ENCODE measurements at places on chromosomes 1 and 21.
A peak's percentile ranks its signal among the peaks of the same experiment; 100 is the strongest.

GRCh38 chr1:236269439-236269838 is 12.3 kb downstream of the ERO1B start:
- no peak for DNase-seq

DNA sequence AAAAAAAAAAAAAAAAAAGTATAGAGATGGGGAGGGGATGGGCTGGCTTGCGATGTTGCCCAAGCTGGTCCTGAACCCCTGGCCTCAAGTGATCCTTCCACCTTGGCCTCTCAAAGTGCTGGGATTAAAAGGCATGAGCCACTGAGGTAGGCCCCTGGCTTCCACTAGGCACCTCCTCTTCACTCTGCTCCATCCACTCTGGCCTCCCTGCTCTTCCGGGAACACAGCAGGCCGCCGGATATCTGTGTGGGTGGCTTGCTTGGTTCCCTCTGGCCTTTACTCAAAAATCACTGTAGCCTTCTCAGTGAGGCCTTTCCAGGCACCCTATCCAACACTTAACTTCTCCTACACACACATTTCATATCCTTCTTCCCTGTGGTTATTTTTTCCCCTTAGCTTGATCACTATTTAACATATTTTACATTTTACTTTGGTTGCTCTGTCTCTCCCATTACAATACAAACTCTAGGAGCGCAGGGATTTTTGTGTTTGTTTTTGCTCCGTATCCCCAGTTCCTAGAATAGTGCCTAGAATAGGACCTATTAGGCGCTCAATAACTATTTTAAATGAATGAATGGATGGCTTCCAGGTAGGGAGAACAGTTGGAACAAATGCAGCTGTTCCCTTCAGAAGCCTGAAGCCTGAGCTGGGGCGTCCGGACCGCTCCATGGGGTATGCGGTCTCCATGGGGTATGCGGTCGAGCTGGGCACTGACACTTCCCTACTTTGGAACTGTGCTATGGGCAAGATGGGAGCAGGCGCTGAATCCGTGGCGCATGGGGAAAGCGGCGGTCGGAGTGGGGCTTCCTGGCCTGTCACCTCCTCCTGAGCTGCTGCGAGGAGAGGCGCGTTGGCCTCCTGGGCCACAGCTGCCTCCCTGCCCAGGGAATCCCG is 46.7 kb downstream of the H3-3A start:
- DNase-seq = no peak

DNA sequence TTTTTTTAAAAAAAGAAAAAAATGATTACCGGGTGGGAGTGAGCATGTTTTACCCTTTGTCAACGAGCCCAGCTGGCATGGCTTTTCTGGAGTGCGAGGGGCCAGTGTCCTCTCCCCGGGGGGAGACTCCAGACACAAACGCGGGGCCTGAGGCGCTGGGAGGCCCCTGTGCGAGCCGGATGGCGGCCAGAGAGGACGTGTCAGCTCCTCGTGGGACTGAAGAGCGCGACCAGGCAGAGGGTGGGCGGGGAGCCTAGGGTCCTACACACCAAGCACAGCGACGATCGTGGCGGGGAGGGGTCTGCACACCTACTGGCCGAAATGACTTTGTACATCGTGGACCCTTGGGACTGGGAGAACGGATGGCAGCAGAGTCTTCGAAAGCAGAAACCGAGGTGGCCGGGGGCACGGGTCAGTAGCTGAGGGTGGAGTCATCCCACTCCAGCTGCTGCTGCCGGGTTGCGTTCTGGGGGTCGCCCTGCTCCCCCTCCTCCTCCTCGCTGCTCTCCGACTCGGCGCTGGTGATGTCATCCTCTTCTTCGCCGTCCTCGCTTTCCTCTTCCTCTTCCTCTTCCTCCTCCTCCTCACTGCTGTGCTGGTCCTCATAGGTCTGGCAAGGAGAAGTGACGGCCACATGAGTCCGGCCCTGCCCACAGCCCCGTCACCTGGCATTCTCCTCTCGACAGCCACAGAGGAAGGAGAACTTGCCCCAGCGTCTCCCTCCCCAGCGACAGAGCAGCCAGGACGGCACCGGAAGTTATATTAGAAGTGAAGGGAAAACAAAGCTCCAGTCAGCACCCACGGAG is 78.8 kb downstream of the PIK3CD start:
- DNase-seq = no peak

DNA sequence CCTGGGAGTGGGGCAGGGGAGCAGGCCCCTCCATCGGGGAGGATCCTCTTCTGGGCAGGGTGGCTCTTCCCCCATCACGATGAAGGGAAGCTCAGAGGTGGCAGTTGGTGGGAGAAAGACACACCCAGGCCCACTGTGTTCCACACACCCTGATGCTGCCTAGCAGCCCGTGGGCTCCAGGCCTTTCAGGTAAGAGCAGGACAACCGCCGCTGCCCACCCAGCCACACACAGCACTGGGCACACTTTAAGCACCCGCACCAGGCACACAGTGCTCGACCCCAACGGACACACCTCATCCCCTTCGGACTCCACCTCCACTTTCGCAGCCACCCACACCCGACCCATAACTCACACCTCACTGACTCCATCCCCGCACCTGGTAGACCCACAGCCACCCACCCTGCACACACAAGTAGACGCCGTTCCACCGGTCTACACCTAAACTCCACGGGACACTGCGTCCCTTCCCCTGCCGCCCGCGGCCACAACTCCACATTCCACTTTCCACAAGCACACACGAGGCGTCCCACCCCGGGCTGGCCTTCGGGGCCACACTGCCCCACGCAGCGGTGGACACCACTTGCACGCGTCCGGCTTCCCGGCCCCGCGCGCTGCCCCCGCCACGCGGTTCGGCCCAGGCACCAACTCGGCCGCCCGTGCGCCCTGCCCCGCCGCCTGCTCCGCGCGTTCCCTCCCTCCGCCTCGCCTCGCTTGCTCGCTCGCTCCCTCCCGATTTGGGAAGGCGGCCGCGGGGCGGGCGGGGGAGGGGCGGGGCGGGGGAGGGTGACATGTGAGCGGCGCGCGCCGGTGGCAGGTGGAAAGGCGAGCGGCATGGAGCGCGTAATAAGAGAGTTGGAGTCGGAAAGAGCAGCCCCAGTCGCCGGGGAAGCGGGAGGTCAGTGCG is at the start of gene KCNQ4:
KCNQ4 (plus strand) TSS at position 787 of the 905 bp plus-strand sequence. CDS start 307 bp downstream, outside the sequence.
- no peak for DNase-seq

DNA sequence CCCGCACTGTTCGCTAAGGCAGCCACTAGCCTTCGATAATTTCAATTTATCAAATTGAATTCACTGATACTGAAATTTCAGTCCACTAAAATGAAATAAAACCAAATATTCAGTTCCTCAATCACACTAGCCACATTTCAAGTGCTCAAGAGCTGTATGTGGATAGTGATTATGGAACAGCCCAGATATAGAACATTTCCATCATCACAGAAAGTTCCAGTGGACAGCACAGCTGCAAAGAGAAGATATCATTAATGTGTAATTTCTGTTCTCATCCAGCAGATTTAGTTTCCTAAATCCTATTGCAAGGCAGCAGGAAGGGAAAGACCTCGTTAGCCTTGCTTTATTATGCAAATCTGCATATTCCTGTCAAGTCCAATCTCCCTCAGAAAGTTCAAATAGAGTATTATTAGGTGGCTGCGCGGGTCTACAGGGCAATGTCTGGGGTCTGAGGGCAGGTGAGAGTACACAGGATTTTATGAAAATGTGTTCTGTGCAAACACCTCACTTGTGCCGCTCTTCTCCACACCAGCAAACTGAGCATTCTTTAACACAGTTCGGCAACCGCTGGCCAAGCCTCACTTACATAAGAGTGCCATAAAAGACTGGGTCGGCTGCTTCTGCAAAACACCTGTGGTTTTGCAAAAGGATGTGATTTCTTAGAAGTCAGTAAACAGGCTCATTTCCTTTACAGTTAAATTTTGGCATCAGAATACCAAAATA is 22.4 kb downstream of the CAPZB start:
- peak; percentile 41 for DNase-seq

Measured in activated CD4-positive, alpha-beta T cell treated with anti-CD3 and anti-CD28 coated beads for 1 hour (primary cell).